ENCODE measurements at places on chromosomes 1 and 21.

GRCh38 chr1:41410462-41410861 lies 49.2 kb downstream of the FOXO6 start:
- no peak for DNase-seq

DNA sequence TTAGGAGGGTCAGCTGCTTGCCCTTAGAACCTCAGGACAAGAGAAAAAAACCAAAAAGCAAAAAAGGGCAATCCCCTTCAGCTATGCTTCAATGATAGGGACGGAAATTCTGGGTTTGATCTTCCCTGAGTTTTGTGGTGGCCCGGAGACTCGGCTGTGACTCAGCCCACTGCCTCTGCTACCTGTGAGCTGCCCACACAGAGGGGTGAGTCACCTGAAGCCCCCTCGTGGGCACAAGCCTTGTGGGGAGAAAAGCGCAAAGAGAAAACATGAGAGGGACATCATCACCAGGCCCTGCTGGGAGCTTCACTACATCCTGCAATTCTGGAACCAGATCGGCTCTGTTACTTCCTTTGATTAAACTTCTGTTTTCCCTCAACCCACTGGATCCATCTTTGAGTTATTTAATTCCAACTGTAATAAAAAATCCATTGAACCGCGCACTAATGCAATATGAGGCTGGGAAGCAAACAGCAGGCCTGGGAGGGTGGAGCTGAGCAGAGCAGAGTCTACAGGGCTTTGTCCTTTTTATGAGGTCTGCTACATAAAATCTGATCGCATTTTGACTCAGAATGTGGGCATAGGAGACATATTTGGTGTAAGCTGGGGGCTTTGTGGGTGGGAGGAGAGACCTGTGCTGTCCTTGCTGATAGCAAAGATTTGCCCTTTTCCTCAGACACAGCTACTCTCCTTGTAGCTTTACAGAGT lies 58.7 kb upstream of the STUM start:
- no peak for DNase-seq

- DNase-seq, result no peak
Measured at GRCh38 chr1:185934476-185935189, 200.4 kb downstream of the HMCN1 start.

GRCh38 chr1:27042670-27043069 lies 30.0 kb upstream of the TENT5B start:
- no peak for DNase-seq

DNA sequence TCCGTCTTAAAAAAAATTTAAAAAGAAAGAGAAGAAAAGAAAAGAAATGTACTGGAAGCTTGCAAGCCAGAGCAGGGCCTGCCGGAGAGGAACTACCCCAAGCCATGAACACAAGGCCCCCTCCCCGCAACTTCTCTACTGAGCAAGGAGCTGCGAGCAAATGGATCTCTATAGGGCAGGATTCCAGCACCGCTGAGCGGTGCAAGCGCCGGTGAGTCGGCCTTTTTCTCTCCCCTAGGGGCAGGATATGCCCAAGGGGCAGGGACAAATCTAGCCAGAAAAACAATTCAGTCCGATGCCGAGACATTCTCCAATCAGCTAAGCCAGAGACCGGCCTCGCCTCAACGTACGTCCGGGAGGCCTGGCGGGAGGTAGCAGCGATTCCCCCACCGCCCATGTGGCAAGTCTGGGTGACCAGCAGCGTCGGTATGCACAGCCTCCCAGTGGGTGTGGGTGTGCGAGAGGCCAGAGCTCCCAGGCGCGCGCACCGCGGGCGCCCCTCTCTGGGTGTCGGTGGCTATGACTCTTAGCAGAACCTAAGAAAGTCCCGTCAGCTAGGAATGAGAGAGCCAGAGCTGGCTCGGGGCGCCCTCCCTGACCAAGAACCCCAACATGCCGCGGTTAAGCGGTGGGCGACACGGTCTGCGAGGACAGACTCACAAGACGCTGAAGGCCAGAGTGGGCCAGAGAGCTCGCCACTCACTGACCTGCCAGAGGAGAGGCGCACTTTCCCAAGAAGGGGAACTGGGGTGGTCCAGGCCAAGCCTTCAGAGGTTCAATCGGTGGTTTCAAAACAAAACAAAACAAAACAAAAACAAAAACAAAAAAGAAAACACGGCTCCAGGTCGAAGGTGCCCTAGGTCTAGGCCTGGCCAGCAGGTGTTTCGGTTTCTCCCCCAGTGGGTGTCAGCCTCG lies 1.9 kb downstream of the CSMD2 start:
- DNase-seq, result no peak

- DNase-seq, result no peak
Measured at GRCh38 chr1:67463298-67463955, 33.2 kb upstream of the SERBP1 start.

All from SHP77 (cell line).